ENCODE measurements at places on chromosomes 4 and X.

- DNase-seq = no peak
These were observed 808 bp downstream of the THAP6 start for GRCh38 chr4:75514949-75515612.

- no peak for DNase-seq
These were observed 514.1 kb upstream of the INTU start for GRCh38 chr4:127118681-127119080.

- peak; percentile 80 for DNase-seq
These were observed 9.6 kb downstream of the ADGRG4 start for GRCh38 chrX:136310411-136310810.

GRCh38 chr4:84497504-84498202 lies 1.4 kb downstream of the NKX6-1 start:
- peak; percentile 7 for DNase-seq

GRCh38 chrX:281166-281999 lies at the start of gene PLCXD1:
TSS of gene PLCXD1 (plus strand) at chrX:281381. CDS start at chrX:284188, 2,807 bp downstream.
- DNase-seq = no peak

- no peak for DNase-seq
These were observed 910 bp downstream of the ANK2 start for GRCh38 chr4:113050371-113050755.

GRCh38 chr4:159979351-159979750 lies 876.5 kb downstream of the RAPGEF2 start:
- DNase-seq = no peak

DNA sequence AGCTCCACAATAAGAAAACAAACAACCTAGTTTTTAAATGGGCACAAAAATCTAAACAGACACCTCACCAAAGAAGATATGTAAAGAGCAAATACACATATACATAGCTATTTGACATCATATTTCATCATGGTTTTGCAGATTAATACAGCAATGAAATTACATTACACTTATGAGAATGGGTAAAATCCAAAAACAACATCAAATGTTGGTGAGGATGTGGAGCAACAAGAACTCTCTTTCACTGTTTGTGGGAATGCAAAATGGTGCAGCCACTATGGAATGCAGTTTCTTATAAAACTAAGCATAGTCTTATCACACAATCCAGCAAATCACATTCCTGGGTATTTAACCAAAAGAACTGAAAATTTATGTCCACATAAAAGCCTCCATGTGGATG lies 25.0 kb downstream of the TLR6 start:
- no peak for DNase-seq

GRCh38 chr4:100525686-100526085 lies 7.9 kb upstream of the EMCN start:
- no peak for DNase-seq

DNA sequence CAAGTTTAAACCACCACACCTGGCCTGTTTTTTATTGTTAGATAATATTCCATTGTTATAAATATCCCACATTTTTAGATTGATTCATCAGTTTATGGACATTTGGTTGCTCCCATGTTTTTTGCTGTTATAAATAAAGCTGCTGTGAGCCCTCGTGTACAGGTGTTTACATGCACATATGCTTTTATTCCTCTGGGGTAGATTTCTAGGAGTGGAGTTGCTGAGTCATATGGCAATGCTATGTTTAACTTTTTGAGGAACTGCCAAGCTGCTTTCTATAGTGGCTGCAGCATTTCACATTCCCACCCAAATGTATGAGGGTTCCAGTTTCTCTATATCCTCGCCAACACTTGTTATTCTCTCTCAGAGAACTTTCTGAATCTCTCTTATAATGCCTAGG lies 90.5 kb downstream of the TBL1X start:
- DNase-seq = peak; percentile 34

DNA sequence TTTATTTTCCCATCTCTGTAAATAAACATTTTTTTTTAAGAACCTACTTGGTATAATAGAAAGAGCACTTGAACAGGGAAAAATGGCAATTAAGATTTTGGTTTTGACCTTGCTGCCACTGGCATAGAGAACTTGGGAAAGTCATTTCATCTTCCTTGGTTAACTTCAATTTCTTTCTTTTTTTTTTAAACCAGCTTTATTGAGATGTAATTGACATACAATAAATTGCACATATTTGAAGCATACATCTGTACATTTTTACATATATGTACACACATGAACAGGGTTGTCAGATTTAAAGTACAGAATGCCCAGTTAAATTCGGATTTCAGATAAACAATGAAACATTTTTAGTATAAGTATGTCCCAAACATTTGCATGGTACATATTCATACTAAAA lies 103.0 kb upstream of the RAPGEF2 start:
- no peak for DNase-seq

DNA sequence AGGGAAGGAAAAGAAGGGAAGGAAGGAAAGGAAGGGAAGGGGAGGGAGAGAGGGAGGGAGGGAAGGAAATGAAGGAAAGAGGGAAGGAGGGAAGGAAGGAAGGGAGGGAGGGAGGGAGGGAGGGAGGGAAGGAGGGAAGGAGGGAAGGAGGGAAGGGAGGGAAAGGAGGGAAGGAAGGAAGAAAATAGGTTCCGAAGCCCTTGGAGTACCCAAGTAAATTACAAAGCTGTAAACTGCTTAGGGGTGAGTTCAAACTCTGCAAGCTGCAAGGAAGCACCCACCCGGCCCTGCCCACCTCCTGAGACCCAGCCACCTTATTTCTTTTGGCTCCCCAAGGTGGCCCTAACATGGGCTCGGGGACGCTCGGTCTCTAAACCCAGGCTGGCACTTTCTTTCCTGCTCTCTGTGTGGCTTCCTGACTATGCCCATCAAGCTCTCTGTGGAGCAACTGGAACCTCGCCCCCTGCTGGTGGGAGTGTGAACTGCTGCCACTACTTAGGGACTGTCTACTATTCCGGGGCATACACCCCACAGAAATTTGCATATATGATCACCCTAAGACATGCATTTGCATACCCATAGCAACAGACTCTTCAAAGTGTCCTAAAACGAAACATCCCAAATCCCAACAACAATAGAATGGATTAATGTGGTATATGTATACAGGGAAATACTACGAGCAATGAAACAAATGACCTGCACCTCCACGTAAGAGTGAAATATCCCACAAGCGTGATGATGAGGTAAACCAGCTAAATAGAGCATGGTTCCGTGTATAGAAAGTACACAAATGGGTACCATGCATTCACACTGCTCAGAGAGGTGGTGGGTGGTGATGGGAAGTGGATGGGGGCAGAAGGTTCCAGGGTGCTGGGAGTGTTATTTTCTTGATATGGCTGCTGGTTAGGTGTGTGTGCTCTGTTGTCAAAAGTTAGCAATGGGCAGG lies 151.7 kb upstream of the TBL1X start:
- DNase-seq = peak; percentile 27

DNA sequence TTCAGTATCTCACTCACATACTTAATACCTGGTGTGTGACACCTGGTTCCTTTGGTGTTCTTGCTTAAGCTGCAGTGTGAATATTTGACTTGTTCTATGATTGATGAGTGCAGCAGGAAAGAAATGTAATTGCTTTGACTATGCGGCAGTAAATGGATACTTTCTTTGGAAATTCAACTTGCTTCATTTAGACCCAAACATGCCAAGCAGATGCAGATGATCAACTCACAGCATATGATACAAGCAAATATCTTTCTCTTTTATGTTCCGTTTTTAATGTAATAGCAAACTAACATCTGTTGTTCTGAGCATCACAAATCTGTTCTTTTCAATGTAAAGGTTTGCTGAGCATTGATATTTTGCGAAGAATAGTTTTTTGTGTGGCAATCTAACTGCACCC lies 549.5 kb downstream of the C4orf33 start:
- DNase-seq = no peak

DNA sequence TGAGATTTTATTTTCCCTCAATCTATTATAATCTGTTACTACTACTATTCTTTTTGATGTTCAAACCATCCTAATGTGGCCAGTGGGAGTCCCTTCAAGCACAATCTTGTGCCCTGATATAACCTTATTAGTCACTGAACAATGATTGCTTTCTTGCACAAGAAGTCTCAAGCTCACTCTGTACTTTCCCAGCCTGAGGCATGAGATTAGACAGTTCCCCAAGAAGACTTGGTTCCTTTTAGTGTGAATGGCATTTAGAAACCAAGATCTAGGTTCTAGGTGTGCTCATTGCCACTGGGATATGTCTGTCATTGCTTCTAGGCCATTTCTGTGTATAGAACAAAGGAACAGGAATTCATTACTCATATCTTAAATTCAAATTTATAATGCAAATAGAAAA lies 28.0 kb upstream of the RBM41 start:
- DNase-seq = peak; percentile 24

DNA sequence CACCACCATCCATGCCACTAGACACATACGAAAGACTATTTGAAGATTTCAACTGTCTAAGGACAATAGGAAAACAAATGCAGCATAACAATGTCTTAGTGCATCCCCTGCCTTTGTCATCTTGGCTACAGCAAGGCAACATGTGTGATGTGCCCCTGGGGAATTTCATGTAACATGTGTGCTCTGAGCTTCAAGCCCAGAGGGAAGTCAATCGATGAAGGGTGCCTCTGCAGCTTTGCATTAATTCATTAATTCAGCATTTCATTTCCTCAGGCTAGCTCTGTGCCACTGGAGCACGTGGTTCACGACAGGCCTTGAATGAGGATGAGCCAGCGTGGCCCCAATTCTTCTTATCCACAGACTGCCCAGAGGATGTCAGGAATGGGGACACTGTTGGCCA lies 253.9 kb upstream of the GPC4 start:
- DNase-seq = no peak

- no peak for DNase-seq
These were observed 247.7 kb downstream of the RAB28 start for GRCh38 chr4:13236485-13236884.

DNA sequence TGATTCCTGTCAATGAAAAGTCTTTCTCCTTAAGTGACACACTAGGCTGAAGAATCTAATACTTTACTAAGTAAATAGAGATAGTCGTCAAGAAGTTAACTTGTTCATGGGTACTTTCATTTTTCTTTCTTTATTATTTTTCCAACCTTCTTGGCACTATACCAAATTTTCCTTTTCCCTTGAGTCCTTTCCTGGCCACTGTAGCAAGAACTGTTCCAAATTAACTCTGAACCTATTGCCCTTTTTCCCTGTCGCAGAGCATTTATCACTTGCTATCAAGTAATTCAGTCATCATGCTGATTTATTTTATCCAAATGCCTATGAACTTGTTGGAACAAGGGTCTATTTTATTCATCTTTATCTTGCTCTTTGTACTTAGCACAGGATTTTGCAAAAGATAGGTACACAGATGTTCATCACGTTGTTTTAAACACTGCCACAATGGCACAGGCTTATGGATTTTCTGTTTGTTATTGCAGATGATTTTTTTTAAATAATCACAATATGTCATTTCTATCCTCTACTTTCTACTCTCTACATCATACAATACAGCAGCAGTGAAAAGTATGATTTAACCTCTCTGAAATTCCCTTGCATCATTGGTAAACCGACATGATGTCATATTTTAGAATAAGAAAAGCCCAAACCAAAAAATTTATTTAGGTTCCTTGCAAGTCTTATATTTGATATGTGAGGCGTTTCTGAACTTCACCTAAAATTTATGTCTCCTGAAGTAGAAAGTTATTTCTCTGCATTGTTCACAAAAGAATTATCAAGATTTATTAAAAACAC lies 2352.3 kb downstream of the PCDH7 start:
- no peak for DNase-seq

- DNase-seq = no peak
These were observed 98.4 kb upstream of the ACSL4 start for GRCh38 chrX:109831326-109831985.

DNA sequence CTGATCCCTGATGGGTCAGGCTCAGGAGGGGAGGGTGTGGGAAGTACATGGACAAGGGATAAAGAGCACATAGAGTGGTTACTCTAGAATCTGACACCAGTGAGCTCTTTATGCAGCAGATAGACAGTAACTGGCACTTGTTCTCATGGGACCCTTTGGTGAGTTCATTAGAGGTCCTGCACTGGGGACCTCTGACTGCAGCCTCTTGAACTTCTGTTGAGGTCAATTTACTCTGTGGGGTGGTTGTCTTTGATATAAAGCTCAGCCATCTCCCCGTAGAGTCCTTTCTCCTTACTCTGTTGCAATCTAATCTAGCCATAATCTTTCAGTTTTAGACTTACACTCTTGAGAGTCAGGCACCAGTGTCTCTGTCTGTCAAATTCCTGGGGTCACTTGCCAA lies 222.4 kb downstream of the GPAT3 start:
- no peak for DNase-seq

- DNase-seq = no peak
These were observed 316.3 kb downstream of the DCTD start for GRCh38 chr4:182600856-182601255.

DNA sequence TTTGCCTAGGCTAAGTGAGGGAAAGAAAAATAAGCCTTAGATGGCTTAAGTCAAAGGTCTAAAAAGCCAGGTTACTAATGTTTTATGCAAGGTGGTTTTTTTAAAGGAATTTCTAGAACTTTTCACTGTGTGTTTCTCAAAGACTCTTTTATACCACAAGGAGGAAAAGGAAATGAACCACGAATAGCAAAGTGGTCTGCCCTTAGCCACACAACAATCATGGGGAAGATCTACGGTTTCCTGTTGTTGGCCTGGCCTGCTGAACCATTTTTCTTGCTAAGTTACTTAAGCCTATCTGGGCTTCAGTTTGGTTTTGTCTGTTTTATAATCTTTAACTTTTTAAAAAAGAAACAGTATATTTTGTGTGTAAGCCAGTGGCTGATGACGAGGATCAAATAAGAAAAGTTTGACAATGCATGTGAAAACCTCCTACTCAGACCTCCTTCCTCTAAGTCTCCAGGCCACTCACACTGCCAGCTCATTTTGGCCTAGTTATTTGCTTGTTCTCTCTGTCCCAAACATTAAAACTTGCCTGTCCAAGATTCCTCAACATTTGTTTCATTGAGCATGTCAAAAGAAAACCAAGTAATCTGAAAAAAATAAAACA lies 56.7 kb upstream of the COL25A1 start:
- DNase-seq = no peak

DNA sequence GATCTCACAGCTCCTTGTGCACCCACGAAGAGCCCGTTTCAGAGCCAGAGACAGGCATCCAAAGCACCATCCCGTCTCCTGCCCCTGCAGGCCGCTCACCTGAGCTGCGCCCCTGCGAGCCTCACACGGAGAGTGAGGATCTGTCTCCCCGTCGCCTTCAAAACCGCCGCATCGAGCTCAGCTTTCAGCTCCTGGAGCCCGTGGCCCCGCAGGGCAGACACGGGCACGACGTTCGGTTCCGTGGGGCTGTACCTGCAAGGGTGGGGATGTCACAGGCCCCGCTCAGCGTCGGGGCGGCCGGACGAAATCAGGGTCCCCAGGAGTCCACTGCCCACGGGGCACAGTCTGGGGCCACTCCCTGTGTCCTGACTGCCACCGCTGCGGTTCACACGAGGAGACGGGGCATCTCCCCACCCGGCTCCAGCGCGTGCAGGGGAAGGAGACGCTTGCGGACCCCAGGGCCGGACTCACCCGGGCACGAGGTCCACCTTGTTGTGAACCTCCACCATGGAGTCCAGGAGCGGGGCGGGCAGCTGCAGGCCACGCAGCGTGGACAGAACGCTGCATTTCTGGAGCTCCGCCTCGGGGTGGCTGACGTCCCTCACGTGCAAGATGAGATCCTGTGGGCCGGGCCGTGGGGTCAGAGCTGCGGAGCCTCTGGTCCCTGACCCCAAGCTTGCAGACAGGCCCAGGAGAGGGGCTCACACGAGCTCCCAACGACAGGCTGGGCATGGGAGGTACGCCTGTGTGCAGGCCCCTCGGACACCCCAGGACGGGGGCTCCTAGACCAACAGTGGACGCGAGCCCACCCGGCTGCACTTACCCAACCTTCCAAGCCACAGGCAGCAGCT lies 11.1 kb downstream of the GTPBP6 start:
- DNase-seq = no peak
